ENCODE measurements at places on chromosomes 16 and 17. TPM values are rescaled to one million over a fixed set of nuclear protein-coding genes. Genes with fewer than 3 reads are reported as not detected.

AGRP gene
- polyA plus RNA-seq: not detected

ADGRG3 gene
- polyA plus RNA-seq: not detected

DNA sequence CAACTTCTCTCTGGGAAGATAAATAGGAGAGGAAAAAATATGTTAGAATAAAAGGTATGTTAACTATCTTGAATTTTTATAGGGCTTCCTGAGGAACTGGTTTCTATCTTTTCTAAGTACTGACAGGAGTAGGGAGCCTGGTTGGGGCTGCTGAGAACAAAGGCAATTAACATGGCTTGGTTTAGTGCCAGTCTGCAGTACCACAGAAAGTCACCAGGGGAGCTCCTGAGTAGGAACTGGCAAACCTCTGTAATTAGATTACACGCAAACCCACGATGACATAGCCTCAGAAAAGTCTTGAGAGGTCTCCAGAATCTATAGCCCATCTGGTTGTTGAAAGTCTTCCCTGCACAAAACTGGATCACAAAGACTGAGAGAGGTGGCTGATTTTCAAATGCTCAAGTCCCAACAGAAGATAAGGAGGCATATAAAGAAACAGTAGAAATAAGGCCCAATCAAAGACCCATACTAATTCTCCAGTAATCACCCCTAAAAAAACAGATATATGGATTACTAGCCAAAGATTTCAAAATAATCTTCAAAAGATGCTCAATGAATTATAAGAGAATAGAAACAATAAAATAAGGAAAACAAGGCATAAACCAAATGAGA lies 11.7 kb upstream of the CNTNAP4 start:
- DNase-seq: no peak

GRCh38 chr17:40399185-40399584 lies 18.5 kb downstream of the TOP2A start:
- DNase-seq: no peak

GAS2L2 gene
- not detected for polyA plus RNA-seq

DNA sequence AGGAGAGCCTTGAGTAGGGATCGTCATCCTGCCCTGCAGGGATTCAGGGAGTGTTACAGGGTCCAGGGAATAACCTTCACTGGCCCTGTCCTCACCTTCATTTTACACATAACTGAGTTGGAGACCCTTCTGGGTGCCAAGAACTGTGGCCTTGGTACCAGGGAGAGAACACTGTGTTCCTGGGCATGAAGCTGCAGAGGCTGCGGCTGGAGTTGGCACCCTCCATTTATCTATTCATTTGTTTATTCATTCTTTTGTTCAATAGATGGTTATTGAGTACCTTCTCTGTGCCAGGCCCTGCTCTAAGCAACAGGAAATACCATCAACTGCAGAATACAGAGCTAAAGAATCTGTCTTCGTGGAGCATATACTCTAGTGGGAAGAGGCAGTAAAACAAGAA lies 6.7 kb downstream of the ABCC3 start:
- no peak for DNase-seq

GRCh38 chr17:28532050-28532960 lies 20.1 kb downstream of the UNC119 start:
- no peak for DNase-seq

- DNase-seq: no peak
Observed at GRCh38 chr17:3630781-3631180, 5.3 kb downstream of the SHPK start.

RHBDF1 gene
- polyA plus RNA-seq: 25.9 TPM

TBL3 gene
- 44.8 TPM for polyA plus RNA-seq

CHD9NB gene
- polyA plus RNA-seq: 11.8 TPM

DNA sequence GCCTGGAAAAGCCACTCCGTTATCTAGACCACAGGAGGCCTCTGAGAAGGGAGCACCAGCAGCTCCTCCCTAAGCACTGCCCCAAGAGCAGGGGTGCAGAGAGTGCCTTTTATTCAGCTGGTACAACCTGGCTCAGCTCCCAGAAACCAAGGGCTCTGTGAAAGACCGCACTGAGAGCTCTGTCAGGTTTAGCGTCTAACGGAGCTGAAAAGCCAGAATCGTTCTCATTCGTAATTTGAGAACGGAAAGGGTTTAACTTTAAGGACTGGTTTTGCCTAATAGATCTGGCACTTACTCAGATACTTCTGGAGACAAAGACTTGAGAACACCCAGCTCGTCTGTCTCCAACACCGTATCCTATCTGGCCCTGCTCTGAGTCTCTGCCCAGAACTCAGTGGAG lies 13.5 kb downstream of the MPG start:
- DNase-seq: no peak

DNA sequence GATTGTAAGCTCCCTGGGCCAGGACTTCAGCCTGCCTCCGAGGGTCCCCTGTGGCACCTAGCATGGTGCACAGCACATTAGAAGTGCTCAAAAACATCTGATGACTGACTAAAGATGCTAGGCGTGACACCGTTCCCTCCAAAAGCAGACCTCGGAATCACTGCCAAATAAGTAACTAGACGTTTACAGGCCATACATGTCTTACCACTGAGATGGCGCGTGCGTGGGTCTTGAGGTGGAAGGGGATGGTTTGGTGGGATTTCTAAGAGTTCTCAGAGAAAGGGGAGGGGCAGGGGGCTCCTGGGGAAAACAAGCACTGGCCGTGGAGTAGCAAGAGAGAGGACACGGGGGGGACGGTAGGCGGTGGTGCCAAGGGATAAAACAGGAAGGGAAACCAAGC lies 12.4 kb downstream of the MPO start:
- DNase-seq: no peak

GRCh38 chr17:66091445-66092080 lies 100.4 kb downstream of the CEP112 start:
- no peak for DNase-seq

DNA sequence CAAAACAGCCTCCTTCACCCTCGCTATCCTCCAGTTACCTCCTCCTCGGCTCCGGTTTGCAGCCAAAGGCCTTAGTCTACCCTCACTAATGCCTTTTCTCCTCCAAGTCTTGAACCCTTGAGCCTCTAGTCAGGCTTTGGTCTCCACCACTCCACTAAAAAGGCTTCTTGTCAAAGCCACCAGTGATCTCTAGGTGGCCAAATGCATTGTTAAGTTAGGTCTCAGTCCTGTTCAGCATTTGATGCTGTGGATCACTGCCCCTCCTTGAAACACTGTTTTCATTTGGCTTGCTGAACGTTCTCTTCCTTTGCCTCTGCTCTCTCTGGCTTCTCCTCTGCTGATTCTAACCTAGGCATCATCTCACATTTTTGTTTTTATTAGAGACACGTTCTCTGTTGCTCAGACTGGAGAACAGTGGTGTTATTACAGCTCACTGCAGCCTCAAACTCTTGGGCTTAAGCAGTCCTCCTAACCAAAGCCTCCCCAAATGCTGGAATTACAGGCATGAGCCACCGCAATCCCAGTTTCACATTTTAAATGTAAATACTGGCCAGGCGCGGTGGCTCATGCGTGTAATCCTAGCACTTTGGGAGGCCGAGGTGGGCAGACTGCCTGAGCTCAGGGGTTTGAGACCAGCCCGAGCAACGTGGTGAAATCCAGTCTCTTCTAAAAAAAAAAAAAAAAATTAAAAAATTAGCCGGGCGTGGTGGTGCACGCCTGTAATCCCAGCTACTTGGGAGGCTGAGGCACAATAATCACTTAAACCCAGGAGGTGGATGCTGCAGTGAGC lies 1.1 kb downstream of the SGF29 start:
- no peak for DNase-seq

DNA sequence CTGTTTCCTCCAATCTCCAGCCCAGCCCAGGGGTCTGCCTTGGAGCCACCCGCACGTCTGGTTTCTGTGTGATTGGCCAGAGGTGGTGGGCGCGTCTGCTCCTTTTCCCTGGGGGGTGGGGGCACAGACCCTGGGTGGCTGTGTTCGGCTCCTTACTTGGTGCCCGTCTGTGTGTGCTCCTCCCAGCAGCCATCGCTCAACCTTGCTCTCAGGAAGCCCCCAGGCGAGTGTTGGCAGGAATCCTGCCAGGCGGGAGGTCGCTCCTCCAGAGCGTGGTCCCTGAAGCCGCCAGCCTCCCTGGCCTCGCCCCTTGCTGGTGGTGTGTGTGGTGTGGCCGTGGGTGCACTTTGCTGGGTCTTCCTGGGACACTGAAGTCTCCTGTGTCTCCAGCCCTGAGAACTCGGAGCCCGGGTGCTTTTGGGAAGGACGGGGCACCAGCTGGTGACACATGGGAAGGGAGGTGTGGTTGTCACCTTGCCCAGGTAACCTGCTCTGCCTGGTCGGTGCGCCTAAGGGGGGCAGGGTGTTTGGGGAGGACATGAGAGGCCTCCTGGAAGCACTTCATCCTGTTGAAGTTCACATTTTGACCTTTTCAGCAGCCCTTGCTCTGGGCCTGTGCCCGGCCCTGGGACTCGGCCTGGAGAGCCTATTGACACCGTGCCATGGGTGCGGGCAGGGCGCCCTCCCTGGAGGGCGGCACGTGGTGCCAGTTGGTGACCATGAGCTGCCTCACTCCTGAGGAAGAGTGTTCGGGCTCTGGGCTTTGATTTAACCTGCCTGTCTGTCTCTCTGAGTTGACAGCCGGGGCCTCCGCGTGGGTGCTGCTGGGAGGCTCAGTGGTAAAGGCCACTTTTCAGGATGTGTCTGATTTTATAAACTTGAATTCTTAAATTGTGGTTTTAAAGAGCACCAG lies 49.0 kb upstream of the ZNF750 start:
- DNase-seq: no peak

GRCh38 chr16:4534151-4534790 lies 4.3 kb downstream of the CDIP1 start:
- no peak for DNase-seq

KRTAP9-8 gene
- not detected for polyA plus RNA-seq

Data from left renal cortex interstitium (tissue), 4 donors.